ENCODE measurements at places on chromosomes 1 and 21.

DNA sequence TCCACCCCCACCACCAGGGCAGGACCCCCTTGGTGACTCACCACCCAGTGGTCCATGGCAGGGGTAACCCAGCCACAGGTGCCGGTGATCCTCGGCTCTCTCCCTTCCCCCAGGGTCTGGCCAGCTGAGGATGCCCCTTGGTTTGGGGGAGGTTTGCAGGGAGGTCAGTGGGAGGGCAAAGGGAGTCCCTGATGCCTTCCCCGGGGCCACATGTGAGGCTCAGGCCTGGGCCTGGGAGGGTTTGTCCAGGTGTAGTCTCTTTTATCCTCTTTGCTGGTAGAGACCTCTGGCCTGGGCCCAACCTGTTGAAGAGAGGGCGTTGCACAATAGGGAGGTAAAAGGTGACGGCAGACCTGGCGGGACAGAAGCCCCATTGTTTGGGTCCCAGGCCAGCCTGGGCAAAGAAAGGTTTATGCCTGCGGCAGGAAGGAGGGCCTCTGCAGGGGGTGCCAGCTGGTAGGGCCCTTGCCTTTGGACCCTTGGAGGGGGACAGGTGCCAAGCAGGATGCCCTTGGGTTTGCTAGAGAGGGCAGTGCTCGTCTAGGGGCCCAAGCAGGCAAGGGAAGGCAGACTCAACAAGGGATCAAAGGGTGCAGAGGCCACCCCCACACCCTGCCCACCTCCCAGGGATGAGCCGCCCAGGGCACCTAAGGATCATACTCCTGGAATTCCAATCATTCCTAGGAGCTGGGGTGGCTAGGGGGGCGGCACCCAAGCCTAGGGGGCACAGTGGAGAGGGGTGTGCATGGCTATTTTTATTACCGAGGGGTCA, 760 bp upstream of the TINAGL1 start:
- DNase-seq, result no peak

DNA sequence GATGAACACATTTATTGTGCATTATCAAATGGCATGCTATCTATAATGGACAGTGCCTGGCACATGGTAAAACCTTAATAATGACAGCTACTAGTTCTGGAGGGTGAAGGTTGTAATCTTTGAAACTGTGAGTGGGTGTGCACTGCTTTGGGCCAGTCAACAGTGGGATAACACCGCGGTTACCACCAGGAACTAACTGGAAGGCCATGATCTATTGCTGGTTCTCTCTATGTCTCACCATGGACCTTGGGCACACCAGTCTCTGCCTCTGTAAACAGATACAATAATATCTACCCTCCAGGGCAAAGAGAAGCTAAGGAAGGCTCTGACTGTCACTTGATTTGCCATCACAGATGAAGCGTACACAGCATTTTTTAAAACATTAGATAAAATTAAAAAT, 198.6 kb upstream of the ESRRG start:
- no peak for DNase-seq

- DNase-seq, result no peak
These were observed 79.0 kb downstream of the CD58 start for GRCh38 chr1:116491700-116492357.

- no peak for DNase-seq
These were observed 34.6 kb downstream of the SLAMF6 start for GRCh38 chr1:160488347-160489058.

- DNase-seq, result no peak
These were observed 382.5 kb downstream of the MATN1 start for GRCh38 chr1:30340934-30341333.

DNA sequence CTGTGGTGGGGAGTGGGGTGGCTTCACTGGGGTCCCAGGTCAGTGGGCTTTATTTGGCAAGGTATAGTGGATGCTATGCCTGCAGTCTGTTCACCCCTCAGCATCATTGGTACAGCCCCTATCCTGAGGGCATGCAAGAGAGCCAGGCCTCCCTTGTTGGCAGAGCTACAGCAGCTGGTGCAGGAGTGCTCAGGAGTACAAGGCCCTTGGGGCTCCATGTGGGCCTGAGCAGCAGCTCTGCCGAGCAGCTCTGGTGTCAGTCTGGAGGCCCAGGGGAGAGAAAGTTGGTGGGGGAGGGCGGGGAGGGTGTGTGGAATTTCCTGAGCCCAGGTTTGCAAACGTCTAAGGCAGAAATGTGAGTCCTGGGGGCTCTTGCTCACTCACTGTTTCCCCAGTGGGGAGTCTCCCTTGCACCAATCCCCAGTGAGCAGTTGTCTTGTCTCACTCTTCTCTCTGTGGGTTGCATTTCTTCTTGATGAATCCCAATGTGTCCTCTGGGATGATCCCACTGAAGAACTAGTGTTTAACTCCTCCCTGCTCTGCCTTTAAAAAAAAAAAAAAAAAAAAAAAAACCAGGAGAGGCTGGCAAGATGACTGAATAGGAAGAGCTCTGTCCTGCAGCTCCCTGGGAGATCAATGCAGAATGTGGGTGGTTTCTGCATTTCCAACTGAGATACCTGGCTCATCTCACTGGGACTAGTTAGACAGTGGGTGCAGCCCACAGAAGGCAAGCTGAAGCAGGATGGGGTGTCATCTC, 39.5 kb upstream of the CYP4X1 start:
- DNase-seq, result no peak

DNA sequence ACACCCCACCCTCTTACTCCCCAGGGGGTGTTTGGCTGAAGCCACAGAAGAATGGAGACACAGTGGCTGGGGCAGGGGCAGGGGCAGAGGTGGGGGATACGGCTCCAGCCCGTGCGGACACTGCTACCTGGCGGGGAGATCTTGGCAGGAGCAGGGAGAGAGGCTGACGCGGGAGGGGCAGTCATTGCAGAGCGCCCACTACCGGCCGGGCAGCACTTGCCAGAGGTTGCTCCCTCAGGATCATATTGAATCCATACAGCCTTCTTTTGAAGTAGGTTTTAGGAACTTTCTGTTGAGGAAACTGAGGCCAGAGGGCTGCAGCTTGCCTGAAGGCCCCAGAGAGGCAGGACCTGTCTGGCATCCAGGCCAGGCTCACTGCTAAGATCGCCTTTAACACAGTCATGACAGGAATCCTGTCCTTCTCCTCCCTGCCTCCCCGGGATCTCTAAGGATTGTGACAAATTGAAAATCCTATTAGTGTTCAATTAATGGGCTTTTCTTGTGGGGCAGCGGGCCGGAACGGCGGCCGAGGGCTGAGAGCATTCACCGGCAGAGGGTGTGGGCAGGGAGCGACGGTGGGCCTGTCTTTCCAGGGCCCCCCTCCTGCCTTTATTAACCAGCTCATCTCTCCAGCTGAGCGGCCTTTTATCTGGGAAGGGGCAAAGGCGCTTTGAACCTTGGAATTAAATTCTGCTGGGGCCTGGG, 65.5 kb upstream of the WNT4 start:
- no peak for DNase-seq

DNA sequence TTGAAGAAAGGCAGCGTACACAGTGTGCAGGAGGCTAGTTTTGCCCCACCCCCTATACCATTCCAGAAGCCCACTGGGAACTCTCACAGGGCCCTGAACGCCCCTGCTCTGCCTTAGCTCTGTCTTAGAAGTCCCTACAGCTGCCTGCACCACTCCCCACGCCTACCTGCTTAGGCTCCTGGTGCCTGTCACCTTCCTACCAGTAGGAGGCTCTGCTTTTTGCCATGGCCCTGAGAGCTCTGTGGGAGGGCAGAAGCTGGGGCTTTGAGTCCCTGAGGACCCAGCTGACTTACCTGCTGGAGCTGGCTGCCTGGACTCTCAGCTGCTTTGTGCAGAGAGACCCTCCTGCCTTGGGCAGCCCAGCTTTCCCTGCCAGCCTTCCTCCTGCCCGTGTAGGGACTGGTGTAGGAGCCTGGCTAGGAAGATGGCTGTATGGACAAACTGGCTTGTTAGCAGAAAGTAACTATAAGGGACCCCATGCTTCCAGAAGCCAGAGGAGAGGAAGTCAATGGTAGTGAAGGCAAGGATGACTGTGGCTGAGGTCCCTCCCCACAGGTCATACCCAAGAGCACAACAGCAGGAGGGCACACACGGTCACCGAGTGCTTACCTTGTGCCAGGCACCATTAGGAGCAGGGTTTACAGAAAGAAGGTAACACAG, 9.8 kb upstream of the CELSR2 start:
- DNase-seq, result no peak

GRCh38 chr21:17789656-17790055, 29.5 kb downstream of the C21orf91 start:
- no peak for DNase-seq

- no peak for DNase-seq
These were observed 86.0 kb upstream of the GNG4 start for GRCh38 chr1:235735621-235736020.

- DNase-seq, result no peak
These were observed 17.7 kb downstream of the KCNC4 start for GRCh38 chr1:110227774-110228173.

DNA sequence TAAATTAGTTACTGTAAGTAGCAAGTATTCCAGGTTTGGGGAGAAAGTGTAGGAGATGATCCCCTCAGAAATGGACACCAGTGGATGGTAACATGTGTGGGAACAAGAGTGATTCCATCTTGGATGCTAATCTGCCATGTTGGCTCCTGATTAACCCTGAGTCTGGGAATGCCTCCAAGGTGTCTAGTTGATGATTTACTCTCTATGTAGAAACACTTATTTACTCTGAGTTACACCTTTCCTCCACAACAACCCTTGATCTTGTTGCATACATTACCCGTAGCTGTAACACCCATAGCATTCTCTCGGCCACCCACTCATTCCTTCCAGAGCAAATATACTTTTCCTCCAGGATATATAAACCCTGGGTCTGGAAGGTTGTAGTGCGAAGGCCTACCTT, 315.9 kb upstream of the GREM2 start:
- DNase-seq, result no peak

- DNase-seq, result no peak
These were observed 39.1 kb downstream of the IFI44 start for GRCh38 chr1:78688697-78689096.

DNA sequence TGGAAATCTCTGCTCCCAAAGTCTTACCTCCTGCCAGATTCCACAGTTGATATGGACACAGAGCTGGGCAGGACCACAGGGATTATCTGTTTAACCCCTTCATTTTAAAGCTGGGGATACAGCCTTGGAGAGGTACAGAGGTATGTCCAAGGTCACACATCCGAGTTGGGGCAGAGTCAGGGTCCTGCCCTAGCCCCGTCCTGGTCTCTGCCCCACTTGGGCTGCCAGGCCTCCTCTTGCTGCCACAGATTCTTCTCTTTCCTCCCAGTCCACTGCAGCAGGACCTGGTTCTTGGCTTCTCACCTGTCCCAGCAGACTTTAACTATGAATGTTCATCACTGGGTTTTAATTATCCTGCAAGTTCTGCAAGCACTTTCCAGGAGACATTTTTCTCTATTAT, 258.3 kb downstream of the MATN1 start:
- no peak for DNase-seq

DNA sequence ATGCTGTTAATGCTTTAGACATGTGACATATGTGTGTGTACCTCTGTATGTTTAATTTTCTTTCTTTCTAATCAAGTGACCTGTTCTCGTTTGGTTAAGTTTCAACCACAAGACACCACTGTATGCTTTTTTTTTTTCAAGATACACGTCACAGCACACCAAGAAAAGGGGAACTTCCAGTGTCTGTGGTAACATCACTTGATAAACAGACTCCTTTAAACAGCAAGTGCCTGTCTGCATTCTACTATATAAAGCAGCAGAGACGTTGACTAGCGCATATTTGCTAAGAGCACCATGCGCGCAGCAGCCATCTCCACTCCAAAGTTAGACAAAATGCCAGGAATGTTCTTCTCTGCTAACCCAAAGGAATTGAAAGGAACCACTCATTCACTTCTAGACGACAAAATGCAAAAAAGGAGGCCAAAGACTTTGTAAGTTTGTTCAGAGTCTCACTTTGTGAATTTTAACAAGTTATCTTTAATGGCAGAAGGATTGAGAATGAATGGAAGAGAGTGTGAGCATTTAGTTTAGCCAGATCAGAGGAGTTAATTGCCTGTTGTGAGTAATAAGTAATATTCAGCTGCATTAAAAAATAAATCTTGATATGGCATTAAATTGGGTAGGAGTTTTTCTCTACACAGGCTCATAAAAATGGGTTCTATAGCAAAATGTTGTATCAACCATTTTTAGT, at the start of gene RGS1:
Gene RGS1 (plus strand): TSS at position 275 of the 691 bp plus-strand sequence. CDS start 20 bp downstream, at position 295.
- DNase-seq, result no peak

DNA sequence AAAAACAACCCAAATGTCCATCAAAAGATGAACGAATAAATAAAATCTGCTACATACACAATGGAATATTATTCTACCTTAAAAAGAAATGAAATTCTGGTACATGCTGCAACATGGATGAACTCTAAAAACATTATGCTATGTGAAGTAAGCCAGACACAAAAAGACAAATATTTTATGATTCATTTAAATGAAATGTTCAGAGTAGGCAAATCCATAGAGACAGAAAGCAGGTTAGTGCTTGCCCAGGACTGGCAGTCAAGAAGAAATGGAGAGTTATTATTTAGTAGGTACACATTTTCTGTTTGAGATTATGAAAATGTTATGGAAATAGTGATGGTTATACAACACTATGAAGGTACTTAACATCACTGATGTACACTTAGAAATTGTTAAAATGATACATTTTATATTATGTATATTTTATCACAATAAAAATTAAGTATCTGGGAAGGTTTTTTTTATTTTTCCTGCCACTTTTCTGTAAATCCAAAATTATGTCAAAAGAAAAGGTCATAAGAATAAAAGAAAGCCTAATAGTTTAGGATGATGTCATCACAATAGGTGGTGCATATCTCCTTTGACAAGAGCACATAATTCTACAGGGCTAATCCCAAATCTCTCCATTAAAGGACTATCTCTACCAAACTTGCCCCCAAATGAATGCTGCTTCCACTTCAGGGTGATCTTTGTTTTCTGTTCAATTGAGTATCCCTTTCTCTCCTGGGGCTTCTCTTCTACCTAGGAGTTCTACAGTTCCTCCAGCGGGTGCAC, 40.2 kb upstream of the FCER1A start:
- no peak for DNase-seq

DNA sequence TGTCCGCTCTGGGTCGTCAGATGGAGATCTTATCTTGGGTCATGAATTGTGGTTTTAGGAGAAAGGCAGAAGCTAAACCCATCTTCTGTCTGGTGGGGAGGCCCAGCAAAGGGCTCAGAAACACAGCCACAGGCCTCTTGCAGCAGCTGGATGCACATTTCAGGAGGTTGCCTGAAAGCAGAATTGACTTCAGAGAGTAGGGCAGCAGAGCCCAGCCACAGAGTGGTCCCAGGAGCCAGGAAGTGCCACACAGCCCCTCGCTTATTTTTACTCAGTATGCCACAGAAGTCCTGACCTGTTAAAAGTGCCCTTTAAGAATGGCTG, 8.3 kb upstream of the RIPK4 start:
- no peak for DNase-seq

GRCh38 chr1:227890451-227891222, 57.1 kb downstream of the WNT9A start:
- no peak for DNase-seq

DNA sequence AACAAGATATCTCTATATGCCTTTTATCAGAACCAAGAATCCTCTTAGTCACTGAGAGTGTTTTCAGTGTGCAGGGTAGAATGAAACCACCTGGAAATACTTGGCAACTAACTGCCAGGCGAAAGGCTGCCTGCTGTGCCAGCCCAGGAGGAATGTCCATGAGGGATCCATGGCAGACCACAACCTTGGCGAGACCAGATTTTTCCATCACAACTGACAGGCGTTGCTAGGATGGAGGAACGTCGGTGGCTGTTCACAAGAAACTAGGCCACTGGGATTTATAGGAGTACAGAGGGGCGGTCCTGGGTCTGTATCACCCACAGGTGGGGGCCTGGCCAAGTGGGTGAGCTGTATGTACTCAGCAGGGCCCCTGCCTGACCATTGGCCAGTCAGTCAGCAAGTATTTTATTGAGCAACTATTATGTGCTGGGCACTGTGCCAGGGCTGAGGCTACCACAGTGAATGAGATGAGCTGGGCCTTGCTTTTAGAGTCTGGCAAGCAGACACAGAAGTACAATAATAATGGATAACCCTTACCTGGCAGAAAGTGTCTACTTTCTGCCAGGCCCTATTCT, 199.4 kb downstream of the FOXD2 start:
- DNase-seq, result no peak

All from occipital lobe (tissue), 3 donors.